Substantia nigra (tissue), 51 donors: ENCODE measurements at places on chromosomes 5 and 9.

DNA sequence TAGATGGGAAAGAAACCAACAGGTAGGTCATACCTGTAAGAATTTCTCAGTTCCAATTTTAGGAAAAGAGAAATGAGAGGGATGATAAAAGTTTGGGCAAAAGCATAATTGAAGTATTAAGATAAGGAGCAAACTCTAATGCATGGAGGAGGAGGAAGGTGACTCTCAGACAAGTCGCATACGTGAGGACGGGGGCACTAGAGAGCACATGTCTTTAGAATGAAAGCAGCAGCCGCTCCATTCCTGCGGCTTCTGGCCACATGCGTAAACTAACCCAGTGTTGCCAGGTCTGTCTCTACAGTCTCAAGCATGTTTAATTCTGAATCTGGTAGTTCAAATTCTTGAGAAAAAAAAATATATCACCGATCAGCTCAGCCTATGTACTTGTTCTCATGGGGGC is 371.5 kb upstream of the SLC30A5 start:
- DNase-seq = no peak

DNA sequence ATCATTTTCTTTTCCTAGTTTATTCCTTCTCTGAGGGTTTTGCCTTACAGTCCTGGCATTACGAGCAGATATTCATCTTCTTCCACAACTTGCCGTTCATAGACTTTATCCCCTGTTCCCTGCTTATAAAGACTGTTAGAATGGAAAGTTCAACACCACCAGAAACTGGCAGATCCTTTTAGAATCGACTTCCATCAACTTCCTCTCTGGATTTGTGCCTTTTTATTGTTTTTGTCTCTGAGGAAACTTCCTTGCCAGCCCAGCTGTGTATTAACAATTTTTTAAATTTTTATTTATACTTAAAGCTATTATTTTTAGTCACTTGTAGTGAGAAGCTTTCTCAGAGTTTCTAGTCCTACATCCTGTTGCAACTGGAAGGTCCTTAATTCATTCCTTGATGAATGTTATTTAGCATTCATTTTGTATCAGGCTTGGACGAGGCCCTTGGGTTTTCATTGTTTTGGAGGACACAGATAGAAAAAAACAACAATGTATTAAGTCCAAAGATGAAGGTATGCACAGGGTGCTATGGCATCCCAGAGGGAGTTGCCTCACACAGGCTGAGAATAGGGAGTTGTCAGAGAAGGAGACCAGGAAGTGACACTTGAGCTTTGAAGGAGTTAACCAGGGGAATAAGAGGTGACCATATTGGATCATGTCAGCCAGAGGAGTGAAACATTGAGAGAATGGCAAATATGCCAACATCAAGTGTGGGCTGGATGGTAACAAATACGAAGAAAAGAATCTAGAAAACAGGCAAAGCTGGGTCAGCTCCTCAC is 81.3 kb downstream of the ADAMTSL1 start:
- DNase-seq = no peak

DNA sequence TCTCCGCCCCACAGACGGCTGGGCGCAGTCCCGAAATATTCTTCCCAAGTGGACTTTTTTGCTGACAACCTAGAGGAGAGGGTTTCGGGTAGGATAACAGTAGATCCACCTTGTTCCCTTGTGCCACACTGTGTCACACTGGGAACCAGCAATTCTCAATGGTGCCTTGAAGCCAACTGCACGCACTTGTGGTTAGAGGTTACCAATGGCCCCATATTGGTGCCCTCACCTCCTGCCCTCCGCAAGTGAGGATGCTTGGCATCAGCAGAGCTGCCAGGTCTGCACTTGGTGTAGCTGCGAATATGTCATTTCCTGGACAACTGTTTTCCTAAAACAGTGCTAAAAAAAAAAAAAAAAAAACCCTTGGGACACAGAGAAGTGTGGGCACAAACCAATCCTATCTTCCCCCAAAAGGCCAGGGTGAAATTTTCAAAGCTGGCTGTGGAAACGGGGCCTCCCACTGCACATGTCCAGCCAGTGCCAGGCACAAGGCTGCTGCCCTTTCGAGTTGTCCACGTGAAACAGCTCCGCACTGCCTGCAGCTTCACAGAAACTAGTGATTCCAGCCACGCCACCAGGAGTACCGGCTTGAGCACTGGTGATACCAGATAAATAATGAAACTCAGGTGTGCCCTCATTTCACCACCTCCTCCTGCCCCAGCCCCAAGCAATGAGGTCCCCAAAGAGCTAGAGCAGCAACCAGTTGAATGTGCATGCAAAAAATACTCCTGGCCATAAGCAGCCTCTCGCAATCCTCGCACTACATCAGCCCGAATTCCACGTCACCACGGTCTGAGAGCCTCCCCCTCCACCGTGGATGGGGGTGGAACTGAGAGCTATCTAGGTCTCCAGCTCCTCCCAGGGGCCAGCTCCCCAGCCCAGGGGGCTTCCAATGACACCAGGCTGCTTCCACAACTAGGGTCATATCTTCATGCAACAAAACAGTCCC is 51.2 kb downstream of the USP20 start:
- DNase-seq = no peak

DNA sequence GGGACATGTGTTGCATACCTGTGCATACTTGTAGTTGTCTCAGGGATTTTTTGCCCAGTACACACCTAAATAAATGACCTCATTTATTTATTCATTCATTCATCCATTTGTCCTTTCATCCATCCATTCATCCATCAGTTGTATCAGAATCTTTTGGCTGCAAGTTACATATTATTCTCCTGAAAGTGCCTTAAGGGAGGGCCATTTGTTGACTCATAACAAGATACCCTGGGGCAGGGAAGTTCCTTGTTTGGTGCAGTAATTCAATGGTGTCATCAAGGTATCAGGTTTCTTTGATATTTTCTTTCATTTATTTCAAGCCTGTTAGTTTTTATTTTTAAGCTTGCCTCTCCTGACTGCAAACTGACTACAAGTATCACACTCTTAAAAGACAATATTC is 597.9 kb upstream of the TLE4 start:
- no peak for DNase-seq

- DNase-seq = no peak
Measured at GRCh38 chr5:59385700-59386099, 507.8 kb downstream of the PDE4D start.

GRCh38 chr5:6026766-6027406 is 351.5 kb downstream of the MED10 start:
- no peak for DNase-seq

DNA sequence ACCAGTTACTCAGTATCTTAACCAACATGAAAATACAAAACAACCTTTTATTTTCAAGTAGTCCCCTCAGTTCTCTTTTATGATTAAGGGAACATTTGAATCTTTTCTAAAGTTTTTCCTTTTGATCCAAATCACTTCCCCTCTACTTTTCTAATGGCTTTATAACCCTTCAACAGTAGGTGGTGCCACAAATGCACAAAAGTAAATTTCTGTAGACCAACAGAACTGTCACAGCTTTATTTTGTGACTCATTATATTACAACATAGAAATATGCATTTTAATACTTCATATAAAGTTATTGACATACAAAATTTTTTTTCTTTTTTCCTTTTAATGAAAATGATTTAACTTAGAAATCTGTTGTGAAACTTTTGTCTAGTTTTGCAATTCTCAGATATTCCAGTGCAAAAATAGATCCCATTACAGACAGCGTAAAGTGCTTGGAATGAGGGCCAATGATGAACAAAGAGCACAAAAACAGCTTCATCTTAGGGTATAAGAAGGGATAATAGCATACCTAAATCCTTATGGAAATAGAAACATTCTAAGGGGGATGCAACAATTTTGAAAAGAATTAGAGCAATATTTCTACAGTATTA is 17.0 kb downstream of the NIPSNAP3B start:
- DNase-seq = no peak

- no peak for DNase-seq
Measured at GRCh38 chr9:110900456-110900855, 137.8 kb downstream of the LPAR1 start.

GRCh38 chr5:42436051-42436450 is 12.8 kb downstream of the GHR start:
- DNase-seq = no peak

DNA sequence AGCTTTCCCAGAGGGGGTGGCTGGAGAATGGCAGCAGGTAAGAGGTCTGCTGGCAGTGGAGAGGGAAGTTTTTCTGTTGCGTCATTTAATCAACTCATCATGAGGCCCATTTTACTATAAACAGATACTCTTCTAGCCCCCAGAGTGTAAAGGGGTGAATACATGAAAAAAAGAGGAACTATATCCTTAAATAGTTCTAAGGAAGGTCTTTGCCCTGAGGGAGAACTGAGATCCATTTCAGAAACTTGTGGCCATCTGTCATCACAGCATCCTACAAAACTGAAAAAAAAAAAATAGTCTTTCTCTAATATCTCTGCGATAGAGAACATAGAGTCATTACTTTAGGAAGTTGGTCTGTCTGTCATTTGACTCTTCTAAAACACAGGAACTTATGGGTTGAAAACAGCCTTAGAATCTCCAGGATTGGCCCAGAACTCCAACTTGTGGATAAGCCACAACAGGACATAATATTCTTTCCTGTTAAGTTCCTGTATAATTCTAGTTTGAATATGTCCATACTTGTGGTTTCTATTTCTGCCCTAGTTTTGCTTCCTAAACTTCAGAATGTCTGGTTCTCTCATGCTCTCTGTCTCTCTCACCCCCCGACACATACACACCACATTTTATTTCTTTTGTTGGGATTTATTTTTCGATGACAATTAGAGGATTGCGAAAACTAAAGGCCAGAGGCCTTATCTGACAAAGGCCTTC is 238.5 kb upstream of the PIK3R1 start:
- DNase-seq = no peak

- no peak for DNase-seq
Measured at GRCh38 chr9:116278326-116278725, 124.7 kb downstream of the PAPPA start.
